ENCODE measurements at places on chromosomes 3 and 15. TPM values are rescaled to one million over a fixed set of nuclear protein-coding genes. Genes with fewer than 3 reads are reported as not detected.

INSYN1 gene
- total RNA-seq = 15.2 TPM

CSK gene
- total RNA-seq = 57.2 TPM

SCN11A gene
- total RNA-seq = not detected

TRIM42 gene
- not detected for total RNA-seq

KIF23 gene
- total RNA-seq = 33.8 TPM

GNAT1 gene
- total RNA-seq = not detected

FANCD2OS gene
- total RNA-seq = not detected

SLC12A8 gene
- total RNA-seq = 52.7 TPM

SLC22A14 gene
- total RNA-seq = not detected

CX3CR1 gene
- not detected for total RNA-seq

FES gene
- total RNA-seq = 13.7 TPM

CSPG4 gene
- 13.4 TPM for total RNA-seq

LMAN1L gene
- not detected for total RNA-seq

FAM174B gene
- total RNA-seq = 3.0 TPM

AGBL1 gene
- not detected for total RNA-seq

TNFSF10 gene
- not detected for total RNA-seq

SOX2 gene
- total RNA-seq = not detected

TTLL13 gene
- 0.07 TPM for total RNA-seq

TIPARP gene
- 74.7 TPM for total RNA-seq

GATA2 gene
- 2.6 TPM for total RNA-seq

GALNT15 gene
- total RNA-seq = not detected

SRPRB gene
- 173 TPM for total RNA-seq

CLDN11 gene
- 28.7 TPM for total RNA-seq

NMD3 gene
- total RNA-seq = 52.0 TPM

ATP8B4 gene
- total RNA-seq = not detected

SH3GL3 gene
- 0.15 TPM for total RNA-seq

BCHE gene
- not detected for total RNA-seq

A4GNT gene
- total RNA-seq = not detected

RETNLB gene
- not detected for total RNA-seq

SHF gene
- 0.33 TPM for total RNA-seq

TMEM87A gene
- total RNA-seq = 35.9 TPM

REC114 gene
- not detected for total RNA-seq

FSIP1 gene
- 2.0 TPM for total RNA-seq

CPN2 gene
- total RNA-seq = not detected

EFCC1 gene
- total RNA-seq = not detected

CNTN6 gene
- total RNA-seq = not detected

NR2F2 gene
- 1.9 TPM for total RNA-seq

TOP2B gene
- total RNA-seq = 119 TPM

CLN6 gene
- 29.5 TPM for total RNA-seq

OR5K4 gene
- total RNA-seq = not detected

IGSF11 gene
- not detected for total RNA-seq

LRTM1 gene
- total RNA-seq = not detected

STXBP5L gene
- total RNA-seq = not detected

FRMD4B gene
- 5.1 TPM for total RNA-seq
